Activated CD8-positive, alpha-beta T cell treated with anti-CD3 and anti-CD28 coated beads for 36 hours (primary cell): ENCODE measurements at places on chromosomes 12 and 14. TPM values are rescaled to one million over a fixed set of nuclear protein-coding genes. Genes with fewer than 3 reads are reported as not detected.

GRCh38 chr14:84643446-84643845, 886.5 kb upstream of the FLRT2 start:
- H3K4me3 ChIP-seq = no peak overlapping the region
- no peaks in the 10 kb centered on the region for H3K27me3 ChIP-seq
- DNase-seq = no peak
- H3K4me1 ChIP-seq = no peaks in the 10 kb centered on the region

- DNase-seq = no peak
- H3K36me3 ChIP-seq = no peaks in the 10 kb centered on the region
- H3K4me3 ChIP-seq = no peak overlapping the region
- no peaks in the 10 kb centered on the region for H3K4me1 ChIP-seq
- H3K27ac ChIP-seq = no peak overlapping the region
Measured at GRCh38 chr12:98154850-98155249, 360.5 kb upstream of the TMPO start.

DNA sequence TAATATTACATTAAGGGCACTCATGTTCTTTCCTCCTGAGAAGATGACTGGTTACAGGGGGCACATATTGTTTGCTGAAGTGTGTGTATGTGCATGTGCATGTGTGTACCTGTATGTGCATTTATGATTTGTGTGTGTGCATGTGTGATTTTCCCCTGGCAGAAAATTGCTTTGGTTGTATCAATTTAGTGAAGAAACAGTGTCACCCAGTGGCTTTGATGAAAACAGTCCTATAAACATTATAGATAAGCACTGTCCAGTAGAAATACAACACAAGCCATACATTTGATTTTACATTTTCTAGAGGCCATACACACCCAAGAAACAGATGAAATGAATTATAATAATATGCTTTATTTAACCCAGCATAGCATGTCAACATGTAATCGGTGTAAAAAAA, 8.6 kb downstream of the PDE3A start:
- no peak for DNase-seq
- H3K4me1 ChIP-seq = no peaks in the 10 kb centered on the region
- no peak overlapping the region for H3K4me3 ChIP-seq
- H3K36me3 ChIP-seq = no peaks in the 10 kb centered on the region

GRCh38 chr12:87756721-87757120, 272.5 kb downstream of the C12orf50 start:
- no peaks in the 10 kb centered on the region for H3K27me3 ChIP-seq
- H3K4me1 ChIP-seq = no peaks in the 10 kb centered on the region
- H3K36me3 ChIP-seq = no peaks in the 10 kb centered on the region
- no peak overlapping the region for H3K4me3 ChIP-seq
- DNase-seq = no peak

UNG gene
- 86.4 TPM for total RNA-seq

PLEKHG7 gene
- not detected for total RNA-seq

KIF5A gene
- total RNA-seq = 1.2 TPM
